ENCODE measurements at places on chromosomes 1 and 21. TPM values are rescaled to one million over a fixed set of nuclear protein-coding genes. Genes with fewer than 3 reads are reported as not detected.

DNA sequence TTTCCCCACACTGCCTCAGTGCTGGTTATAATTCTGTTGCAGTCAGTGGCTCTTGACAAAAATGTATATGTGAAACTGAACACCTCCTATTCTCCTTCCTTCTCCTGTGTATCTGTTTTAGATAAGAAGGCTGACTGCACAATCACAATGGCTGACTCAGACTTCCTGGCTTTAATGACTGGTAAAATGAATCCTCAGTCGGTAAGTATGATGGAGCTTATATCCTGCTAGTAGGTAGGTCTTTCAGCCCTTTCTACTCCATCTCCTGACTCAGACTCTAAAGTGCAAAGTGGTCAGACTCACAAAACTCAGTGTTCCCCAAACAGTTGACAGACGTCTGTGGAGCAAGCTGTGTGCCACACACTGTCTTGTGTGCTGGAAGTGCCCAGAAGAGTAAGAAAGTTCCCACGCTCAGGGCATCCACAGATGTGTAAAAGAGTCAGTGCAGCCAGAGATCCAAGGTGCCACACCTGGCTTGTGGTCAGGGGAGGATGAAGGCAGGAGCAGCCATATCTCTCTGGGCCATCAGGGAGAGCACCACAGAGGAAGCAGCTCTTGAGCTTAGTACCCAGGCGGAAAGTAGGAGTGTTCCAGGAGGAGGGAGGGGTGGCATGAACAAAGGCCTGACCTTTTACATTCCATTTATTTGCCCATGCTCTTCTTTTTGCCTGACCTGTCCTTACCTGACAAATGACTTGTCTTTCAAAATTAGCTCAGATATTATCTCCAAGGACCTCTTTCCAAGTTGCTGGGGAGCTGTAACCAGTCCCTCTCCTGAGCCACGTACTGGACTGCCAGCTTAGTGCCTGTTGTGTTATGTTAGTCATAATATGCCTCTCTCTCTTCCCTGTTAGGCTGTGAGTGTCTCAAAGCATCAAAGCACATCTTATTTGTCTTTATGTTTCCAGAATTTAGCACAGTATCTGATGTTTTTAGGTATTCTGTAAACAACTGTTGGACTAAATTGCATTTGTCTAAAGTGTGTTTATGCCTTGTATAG, 14.0 kb upstream of the PODN start:
- H3K27me3 ChIP-seq, result no peaks in the 10 kb centered on the region
- no peak for DNase-seq
- H3K4me3 ChIP-seq, result no peak overlapping the region
- H3K36me3 ChIP-seq, result peaks cover 52% of the 10 kb centered on the region

DNA sequence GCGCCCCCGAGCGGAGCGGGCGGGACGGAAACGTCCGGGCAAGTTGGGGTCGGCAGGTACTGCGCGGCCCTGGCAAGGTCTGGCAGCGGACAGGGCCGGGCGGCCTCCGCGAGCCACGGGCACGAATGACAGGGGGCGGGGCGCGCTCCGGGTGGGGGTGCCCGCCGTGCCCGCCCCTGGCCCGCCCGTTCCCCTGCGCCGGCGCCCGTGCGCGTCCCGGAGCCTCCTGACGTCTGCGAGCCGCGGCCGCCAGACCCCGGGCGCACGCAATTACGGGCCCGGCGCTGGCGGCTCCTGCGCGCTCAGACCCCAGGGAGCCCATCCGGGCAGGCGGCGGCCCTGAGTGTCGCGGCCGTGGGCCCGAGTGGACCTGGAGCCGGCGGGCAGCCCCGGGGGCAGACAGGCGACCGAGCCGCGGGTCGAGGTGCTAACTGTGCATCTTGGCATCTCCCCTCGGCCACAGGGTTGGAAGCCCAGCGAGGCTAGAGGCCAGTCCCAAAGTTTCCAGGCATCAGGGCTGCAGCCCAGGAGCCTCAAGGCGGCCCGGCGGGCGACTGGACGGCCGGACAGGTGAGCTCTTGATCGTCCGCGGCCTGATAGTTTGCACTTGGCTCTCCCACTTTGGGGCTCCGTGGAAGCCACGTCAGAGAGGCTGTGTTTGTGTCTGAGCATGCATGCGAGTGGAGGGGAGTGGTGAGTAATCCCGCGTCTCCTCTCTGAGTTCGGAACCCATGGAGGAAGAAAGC, 918 bp downstream of the MIB2 start:
- peak; percentile 55 for DNase-seq
- H3K27me3 ChIP-seq, result no peaks in the 10 kb centered on the region
- H3K4me3 ChIP-seq, result peak overlapping the region; percentile 97
- peaks cover 51% of the 10 kb centered on the region for H3K4me1 ChIP-seq

The TMOD4 gene
- not detected for total RNA-seq

- DNase-seq, result no peak
- no peaks in the 10 kb centered on the region for H3K36me3 ChIP-seq
- H3K27ac ChIP-seq, result no peak overlapping the region
- H3K4me1 ChIP-seq, result no peaks in the 10 kb centered on the region
Measured at GRCh38 chr1:217867446-217867995, 236.4 kb downstream of the SPATA17 start.

The S100B gene
- 1.1 TPM for total RNA-seq
